ENCODE measurements at places on chromosomes 3 and 15. TPM values are rescaled to one million over a fixed set of nuclear protein-coding genes. Genes with fewer than 3 reads are reported as not detected.

Gene WDR76
- total RNA-seq = 25.3 TPM

Gene TTC21A
- total RNA-seq = 6.9 TPM

Gene CHRD
- total RNA-seq = 5.5 TPM

Gene VGLL3
- total RNA-seq = 8.2 TPM

Gene SLC12A1
- total RNA-seq = not detected

Gene UBA7
- total RNA-seq = not detected

Gene GABRG3
- total RNA-seq = not detected

Gene LDHAL6B
- total RNA-seq = not detected

Gene PP2D1
- total RNA-seq = not detected

Gene FRMD5
- 17.4 TPM for total RNA-seq

Gene APOD
- 62.0 TPM for total RNA-seq

Gene ESYT3
- 7.6 TPM for total RNA-seq

Gene MFSD1
- 16.9 TPM for total RNA-seq

Gene BBX
- 2.6 TPM for total RNA-seq

Gene TPRG1
- 1.5 TPM for total RNA-seq

Gene ILDR1
- 0.25 TPM for total RNA-seq

Gene ADPGK
- total RNA-seq = 52.6 TPM

Gene SELENOS
- 71.3 TPM for total RNA-seq

Gene PTX3
- not detected for total RNA-seq

Gene CCNB2
- 92.0 TPM for total RNA-seq

Gene CPNE9
- total RNA-seq = not detected

Gene CLRN1
- not detected for total RNA-seq

Gene LOXL1
- 1.3 TPM for total RNA-seq

Gene THBS1
- 342 TPM for total RNA-seq

Gene IL17RC
- total RNA-seq = 8.5 TPM

Gene CDHR4
- not detected for total RNA-seq

Gene GPD1L
- 8.8 TPM for total RNA-seq

Gene CAMK1
- total RNA-seq = 9.7 TPM

Gene PCOLCE2
- total RNA-seq = 1.1 TPM
